Ecto neural progenitor cell (in vitro differentiated cells): ENCODE measurements at places on chromosomes 3 and 15.

DNA sequence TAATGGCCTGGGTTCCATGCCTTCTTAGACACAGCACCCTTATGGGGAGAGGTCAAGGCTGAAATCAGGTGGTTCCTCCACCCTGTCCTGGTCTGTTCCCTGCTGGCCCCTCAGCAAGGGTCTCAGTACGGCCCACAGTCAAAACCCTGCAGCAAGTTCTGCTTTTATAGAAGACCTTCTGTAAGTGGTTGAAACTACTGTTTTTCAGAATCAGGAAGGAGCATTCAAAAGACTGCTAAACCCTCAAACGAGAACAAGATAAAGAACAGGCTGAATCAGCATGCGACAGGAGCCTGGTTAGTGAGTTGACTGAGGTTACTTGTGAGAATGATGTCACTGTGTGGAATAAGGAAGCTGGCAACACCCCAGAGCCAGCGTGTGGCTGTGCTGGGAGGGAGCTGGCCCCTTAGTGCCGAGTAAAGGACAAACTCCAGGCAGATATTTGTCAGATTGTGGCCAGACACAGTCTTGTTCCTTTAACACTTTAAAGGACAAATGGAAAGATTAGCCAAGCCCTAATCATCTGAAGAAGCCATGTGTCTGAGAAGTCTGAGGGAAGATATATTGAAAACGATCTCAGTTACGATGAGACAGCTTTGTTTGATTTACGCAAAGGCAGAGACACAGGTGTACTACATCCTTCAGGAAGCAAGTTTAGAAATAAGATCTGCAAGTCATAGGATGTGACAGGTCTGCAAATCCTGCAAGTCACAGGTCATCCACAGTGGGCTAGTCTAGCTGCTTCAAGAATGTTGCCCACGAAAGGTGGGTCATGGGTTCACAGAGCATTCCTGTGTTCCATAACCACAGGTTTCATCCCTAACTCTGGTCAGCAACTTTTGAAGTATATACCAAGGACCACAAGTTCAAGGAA, 54.0 kb downstream of the B3GNT5 start:
- no peak for DNase-seq

DNA sequence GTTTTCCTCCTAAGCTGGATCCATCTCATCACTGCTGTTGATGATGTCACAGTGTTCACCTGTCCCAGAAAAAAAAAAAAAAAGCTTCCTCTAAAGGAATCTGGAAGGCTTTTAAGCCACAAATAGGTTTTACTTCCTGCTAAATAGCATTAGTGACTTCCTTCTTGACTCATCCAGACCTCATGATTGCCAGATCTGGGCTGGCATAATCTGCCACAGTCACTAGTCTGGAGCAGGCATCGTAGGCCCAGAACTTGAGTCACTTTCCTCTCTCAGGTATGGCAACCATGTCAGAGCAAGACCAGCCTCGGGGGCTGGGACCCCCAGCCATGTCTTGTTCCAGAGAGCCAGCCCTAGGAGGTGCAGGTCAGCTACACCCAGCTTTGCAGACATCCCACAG, 266.5 kb upstream of the CADM2 start:
- no peak for DNase-seq

DNA sequence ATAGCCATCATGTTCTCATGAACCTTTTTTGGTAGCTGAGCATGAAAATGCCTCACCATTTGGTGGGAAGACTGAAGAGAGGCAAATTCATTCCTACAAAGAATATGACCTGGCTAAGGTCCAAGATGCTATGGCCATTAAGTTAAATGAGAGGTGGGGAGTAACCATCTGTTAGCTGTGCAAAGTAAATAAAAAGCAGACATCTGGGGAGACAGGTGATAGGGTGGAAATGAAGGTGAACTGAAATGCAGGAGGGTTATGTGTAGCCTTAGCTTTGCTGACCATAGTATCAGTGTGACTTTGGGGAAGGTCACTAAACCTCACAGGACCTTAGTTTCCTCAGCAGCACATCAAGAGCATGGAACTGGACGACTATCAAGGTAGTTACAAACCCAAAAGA, 111.0 kb upstream of the STRIT1 start:
- no peak for DNase-seq

DNA sequence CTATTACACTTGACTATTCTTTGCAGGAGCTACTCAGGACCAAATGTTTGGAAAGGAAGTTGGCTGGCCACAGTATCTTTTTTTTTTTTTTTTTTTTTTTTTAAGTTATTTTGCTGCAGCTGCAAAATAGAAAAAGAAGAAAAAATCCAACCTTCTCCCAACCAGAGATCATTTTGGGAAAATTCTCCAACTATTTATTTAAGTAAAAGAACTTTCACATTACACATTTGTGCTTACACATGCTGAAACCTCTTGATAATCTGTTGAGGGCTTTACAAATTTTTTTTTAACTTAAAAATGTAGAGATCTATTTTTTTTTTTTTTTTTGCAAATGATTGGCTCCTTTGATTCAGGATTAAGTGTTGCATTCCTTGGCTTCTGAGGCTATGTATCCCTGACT, 148.0 kb downstream of the POLR2M start:
- DNase-seq: no peak

- DNase-seq: no peak
These were observed 26.6 kb downstream of the GOLM2 start for GRCh38 chr15:44315126-44315525.

- DNase-seq: no peak
These were observed 106.6 kb downstream of the FBN1 start for GRCh38 chr15:48538941-48539340.

DNA sequence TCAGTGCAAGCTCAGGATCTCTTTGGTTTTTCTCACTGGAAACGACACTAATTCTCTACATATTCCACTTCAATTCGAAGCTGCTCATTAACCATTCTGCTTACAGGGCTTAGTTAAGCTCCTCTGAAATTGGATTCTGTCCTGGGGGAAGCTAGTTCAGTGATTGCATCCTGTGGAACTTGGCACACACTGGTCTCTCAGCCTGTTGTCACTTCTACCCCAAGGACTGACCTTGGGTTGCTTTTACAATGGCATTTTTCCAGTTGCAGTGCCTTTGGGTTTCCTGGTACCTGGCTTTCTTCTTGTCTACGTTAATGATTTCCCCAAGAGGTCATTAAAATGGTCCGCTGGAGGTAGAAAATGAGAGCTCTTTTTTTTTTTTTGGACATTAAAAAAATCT, 33.3 kb upstream of the GABRB3 start:
- no peak for DNase-seq

GRCh38 chr3:64936556-64936955, 248.8 kb upstream of the ADAMTS9 start:
- no peak for DNase-seq

DNA sequence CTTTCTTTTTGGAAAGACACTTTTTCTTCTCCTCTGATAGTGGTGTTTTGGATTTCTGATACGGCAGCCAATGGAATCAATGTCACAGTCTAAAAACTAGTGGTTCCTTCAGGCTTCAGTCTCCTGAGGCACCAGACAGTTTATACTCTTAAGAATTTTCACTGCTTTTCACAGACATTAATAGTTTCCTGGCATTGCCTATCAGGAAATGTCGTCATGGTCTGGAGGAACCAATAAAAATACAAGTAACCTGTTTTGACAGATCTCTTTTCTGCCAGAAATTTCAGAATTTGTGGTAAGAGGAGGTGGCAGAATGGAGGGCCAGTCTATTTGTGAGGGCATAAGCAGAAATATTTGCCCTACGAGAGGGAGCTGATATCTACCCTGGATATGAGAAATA, 44.8 kb downstream of the FILIP1L start:
- DNase-seq: no peak

- no peak for DNase-seq
These were observed 4.6 kb downstream of the SPSB4 start for GRCh38 chr3:141055536-141056445.

- no peak for DNase-seq
These were observed 18.7 kb downstream of the MYO1E start for GRCh38 chr15:59353994-59354416.

DNA sequence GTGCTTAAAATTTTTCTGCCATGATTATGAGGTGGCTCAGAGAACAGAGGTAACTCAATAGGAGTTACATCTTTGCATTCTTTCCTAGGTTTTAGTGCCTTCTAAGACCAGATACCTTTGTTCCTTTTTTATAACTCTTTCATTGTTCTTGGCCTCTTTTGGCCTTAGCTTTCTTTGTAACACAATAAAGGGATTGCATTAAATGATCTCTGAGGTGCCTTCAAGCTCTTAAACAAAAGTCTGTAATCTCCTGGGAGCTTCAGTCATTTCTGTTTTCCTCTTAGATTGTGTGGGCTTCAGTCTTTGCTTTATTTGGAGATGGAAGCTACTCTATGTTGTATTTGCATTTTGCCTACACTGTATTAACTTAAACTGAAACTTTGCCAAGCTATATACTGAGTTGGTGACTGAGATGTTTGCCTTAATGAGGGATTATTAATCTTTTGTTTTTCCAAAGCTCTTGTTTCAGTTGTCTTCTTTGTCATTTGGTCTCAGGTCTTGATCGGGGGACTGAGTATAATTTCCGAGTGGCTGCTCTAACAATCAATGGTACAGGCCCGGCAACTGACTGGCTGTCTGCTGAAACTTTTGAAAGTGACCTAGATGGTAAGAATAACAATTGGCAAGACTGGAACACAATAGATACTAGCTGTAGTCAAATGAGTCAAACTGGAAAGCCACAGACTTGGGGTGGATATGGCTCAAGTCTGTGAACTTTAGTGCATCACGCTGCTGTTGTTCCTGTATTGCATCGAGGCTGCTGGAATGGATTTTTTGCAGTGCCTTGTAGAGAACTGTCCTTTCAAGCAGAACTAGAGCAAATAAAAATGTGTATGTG, 110.3 kb downstream of the HCN4 start:
- DNase-seq: no peak

- peak; percentile 50 for DNase-seq
These were observed 1.1 kb upstream of the NLGN1 start for GRCh38 chr3:173396191-173397041.

DNA sequence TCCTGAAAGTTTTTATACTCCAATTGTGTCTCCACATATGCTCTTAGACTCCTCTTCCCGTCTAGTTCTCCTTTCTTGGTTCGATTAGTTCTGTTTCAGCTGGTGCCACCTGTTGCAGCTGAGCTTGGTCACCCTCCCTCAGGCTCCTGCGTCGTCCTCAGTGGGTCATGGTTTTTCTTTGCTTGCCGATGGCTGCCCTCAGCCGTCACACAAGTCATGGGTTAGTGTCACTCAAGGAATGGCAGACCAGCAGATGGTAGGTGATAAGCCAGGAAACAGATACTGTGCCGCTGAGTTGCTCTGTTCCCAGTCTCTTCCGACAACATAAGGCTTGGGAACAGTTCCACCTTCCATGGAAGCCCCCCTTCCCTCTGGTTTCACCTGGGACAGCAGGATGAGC, 109.9 kb downstream of the IGF1R start:
- no peak for DNase-seq
